Muscle of arm (tissue), 14 donors: ENCODE measurements at places on chromosomes 13 and 19. TPM values are rescaled to one million over a fixed set of nuclear protein-coding genes. Genes with fewer than 3 reads are reported as not detected.

- no peak for DNase-seq
These were observed 353.1 kb downstream of the UQCRFS1 start for GRCh38 chr19:28859811-28860210.

DNA sequence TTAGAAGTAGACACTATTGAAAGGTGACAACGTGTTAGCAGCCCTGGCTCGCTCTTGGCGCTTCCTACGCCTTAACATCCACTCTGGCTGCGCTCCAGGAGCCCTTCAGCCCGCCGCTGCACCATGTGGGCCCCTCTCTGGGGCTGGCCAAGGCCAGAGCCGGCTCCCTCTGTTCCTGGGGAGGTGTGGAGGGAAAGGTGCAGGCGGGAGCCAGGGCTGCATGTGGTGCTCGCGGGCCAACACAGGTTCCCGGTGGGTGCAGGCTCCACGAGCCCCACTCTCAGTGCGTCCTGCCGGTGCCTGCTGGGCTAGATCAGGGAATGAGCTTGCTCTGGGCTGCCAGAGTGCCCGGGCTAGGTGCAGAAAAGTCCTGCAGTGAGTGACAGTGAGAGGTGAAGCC, 1284.3 kb downstream of the OLFM4 start:
- DNase-seq = no peak

GRCh38 chr19:58021541-58022282, 12.1 kb upstream of the ZSCAN1 start:
- DNase-seq = peak; percentile 81

DNA sequence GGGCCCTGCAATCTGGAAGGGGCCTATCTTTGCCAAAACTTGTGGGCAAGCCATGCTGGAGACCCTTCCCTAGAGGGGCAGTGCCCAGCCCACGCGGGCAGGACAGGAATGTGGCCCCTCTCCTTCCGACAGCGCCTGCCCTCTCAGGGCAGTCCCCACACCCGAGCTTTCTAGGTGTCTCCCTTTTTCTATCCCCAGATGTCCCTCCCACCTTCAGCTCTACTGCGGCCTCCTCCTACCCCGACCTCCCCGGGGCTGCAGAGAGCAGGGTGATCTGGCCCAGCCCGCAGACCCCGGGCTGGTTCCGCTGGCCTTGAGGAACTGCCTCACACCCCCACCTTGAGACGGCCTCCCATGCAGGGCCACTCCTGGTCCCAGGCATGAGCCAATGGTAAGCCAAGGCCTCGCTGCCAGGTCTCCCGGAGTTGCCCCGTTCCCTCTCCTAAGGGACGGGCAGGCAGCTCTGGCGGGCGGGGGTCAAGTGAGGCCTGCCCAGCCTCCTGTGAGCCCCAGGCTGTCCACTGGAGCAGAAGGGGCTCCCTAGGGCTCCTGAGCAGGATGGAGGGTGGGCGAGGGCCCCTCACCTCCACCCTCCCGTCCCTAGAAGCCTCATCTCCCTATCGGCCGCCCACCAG, 39.7 kb downstream of the KLF2 start:
- no peak for DNase-seq

DNA sequence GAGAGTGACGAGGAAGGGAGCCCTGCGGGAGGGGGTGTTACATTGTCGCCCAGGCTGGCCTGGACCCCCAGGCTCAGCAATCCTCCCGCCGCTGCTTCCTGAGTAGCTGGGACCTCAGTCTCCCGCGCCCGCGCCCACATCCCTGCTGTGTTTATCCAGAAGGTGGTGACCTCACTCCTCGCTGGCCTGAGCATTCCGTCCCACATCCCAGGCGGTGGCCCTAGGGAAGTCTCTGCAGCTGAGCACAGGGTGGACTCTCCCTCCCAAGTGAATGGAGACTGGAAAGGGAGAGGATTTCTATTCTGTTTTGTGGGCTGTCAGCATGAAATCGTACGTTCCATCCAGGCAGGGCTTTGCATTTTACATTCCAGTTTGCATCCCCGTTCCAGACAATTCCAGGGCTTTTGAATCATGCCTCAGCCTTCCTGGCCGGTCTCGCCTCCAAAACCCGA, 401 bp upstream of the ZNF765 start:
- peak; percentile 53 for DNase-seq

DNA sequence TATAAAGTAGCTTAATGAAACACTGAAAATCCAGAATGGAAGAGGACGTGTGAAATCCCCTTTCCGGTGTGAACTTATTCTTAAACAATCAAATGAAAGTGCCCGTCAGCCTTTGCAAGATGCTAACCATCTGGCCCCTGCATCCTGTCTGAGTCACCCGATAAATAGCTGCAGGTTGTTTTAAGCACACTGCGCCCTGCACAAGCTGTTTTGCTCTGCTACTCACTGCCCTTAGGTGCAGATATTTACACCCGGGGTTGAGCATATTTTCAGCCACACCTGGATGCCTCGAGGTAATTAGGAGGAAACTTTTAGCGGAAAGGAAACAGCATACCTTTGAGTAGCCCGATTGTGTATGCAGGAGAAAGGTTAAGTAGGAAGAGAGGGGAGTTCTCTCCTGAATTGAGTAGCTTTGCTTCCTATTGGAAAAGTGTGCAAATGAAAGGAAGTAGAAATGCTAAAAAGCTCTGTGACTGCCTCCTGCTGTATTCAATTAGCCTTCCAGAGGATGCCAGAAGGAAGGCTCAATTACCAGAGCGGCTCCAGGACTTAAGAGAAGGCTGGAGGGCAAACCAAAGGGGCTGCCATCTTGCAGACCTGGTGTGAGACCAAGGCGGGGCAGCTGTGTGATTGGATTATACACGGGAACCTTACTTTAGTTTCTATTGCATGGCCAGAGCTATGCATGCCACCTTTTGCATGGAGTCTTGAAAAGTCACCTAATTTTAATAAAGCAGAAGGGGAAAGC, 42.5 kb downstream of the IRS2 start:
- DNase-seq = no peak

ACER1 gene
- 0.17 TPM for polyA plus RNA-seq

DNA sequence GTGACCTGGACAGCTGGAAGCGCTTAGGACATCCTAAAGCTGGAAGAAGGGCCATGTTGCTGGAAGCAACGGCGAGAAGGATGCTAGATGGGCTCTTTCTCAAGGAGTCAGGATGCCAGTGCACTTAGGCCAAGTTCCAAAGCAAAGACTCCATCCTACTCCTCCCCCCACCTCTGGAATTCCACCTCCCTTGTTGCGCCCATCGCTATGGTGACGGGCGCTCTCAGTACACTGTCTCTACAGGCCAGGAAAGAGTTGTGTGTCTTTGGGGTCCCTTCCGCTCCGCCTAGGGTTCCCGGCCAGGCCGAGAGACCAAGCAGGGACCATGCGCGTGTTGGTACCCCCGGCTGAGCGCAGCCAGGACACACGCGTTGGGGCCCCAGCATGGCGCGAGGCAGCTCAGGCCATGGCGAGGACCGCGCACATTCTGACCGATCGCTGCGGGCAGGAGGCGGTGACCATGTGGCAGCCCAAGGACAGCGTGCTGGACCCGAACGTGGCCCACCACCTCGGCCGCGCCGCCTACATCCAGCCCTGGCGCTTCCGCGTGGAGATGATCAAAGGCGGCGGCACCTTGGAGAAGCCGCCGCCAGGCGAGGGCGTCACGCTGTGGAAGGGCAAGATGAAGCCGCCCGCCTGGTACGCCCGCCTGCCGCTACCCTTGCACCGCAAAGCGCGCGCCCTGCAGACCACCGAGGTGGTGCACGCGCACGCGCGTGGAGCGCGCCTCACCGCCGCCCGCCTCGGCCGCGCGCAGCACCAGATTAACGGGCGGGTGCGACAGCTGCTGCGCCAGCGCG, 31.0 kb upstream of the SLC1A6 start:
- DNase-seq = no peak

GRCh38 chr13:99374994-99375737, 68.0 kb upstream of the GPR183 start:
- DNase-seq = no peak

GRCh38 chr13:37868691-37869505, 674 bp downstream of the TRPC4 start:
- DNase-seq = peak; percentile 14

- DNase-seq = no peak
These were observed 1397.2 kb upstream of the PCDH9 start for GRCh38 chr13:68627379-68627778.

DNA sequence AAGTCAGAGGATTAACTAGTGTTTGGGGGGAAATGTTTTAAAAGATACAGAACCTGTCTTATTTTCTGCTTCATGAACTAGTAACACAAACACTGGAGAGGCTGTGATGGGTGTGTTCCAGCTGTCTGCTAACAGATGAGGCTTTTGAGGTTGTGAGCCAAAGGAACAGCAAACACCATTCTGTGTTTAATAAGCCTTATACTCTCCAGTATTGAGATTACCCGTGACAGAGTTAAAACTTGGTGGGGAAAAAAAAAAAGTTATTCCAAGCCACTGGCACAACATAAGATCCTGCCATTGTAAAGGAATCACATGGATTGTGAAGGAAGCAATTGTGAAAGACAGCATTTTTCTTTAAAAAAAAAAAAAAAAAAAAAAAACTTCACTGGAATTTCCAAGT, 48.4 kb downstream of the KCTD12 start:
- no peak for DNase-seq

DNA sequence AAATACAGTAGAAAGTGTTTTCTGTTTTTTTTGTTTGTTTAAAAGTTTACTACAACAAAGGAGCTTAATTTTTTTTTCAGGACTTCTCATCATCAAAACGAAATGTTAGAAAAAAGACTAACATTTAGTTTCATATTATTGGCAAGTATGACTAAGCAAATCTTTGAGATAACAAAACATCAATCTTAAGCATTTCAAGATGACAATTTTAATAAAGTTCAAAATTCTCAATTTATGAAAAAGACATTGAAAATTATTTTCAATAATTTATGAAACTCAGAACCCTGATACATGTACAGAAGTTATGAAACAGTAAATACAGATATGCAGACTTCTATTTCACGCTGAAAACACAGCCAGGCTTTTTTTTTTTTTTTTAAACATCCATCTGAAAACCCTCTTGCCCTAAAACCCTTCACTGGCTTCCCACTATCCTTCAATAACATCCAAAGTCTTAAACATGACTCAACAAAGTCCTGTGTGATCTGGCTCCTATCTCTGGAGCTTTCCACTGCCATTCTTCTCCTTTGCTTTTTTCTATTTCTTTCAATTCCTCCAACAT, 3.9 kb downstream of the RBM26 start:
- DNase-seq = no peak

DNA sequence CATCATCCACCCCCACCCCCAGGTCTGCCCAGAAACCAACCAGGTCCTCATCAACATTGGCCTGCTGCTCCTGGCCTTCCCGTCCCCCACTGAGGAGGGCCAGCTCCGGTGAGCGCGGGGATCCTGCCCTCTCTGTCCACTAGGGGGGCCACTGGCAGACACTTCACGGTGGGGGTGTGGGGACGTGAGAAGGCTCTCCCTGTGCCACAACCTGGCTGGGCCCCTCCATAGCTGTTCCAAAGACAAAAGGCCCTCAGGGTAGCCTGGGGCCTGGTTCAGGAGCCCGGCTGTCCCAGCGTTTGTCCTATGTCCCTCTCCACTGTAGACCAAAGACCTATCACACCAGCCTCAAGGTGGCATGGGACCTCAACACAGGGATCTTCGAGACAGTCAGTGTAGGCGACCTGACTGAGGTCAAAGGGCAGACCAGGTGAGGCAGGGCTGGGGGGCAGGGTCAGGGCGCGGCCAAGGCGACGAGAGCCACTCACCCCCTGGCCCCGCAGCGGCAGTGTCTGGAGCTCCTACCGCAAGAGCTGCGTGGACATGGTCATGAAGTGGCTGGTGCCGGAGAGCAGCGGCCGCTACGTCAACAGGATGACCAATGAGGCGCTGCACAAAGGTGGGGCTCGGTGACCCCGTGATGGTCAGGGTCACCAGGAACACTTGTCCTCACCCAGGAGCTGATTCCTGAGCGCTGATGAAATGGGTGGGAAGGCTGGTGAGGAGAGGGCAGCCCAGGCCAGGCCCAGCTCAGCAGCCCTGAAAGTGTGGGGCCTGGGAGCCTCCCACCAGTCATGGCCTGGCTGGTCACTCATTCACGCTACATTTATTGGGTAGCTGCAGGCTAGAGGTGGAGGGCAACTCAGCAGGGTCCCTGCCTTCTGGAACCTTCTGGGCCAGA, 7.9 kb downstream of the DCAF15 start:
- no peak for DNase-seq

DNA sequence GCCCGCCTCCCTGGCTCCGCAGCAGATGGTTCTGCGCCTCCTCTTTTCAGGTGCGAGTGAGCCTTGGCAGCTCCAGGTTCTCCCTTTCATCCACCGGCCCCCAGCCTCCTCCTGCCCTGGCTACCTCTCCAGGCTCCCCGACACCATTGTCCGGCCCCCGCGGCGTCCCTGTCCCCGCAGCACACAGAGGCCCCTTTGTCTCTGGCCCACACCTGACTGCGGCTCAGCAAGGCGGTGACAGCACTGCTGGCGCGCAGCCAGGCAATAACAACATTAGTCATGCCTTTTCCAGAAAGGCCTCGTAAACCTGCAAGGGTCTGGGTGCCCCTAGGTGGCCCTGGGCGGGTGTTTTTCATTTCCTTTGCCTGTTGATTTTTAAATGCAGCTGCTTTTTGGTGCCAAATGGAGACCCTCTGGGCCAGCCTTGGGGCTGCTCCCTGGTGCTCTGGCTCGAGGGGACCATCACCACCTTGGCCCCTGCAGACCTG, 73.2 kb upstream of the MEDAG start:
- no peak for DNase-seq

- no peak for DNase-seq
These were observed 33.0 kb downstream of the DPRX start for GRCh38 chr19:53664760-53665159.

PALM3 gene
- 0.58 TPM for polyA plus RNA-seq

DNA sequence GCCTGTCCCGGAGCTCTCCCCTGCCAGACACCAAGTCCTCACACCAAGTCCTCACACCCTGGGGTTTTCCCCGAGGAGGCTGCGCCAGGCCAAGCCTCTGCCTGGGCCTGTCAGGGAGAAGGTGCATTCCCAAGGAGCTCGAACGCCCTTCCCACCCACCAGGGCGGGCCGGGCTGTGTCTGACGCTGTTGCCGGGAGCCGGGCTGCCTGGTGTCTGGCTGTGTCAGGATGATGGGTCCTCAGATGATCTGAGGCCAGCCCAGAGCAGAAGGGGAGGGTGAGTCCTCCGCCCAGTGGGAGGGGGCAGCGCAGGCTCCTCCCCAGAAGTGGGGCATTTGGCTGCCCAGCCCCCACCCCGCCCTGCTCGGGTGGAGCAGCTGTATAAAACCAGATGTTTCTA, 2.3 kb upstream of the HAS1 start:
- no peak for DNase-seq

GRCh38 chr13:39888865-39889810, 233.7 kb downstream of the COG6 start:
- DNase-seq = no peak

GRCh38 chr19:28359431-28360414, 853.2 kb downstream of the UQCRFS1 start:
- DNase-seq = no peak

IRGQ gene
- 16.4 TPM for polyA plus RNA-seq

F10 gene
- polyA plus RNA-seq = 13.1 TPM

- no peak for DNase-seq
These were observed 19.1 kb downstream of the PEX11G start for GRCh38 chr19:7469669-7470285.

TMEM190 gene
- not detected for polyA plus RNA-seq

ZNF563 gene
- not detected for polyA plus RNA-seq

- DNase-seq = no peak
These were observed 213.4 kb downstream of the ENOX1 start for GRCh38 chr13:43573361-43573740.
